ENCODE measurements at places on chromosomes 5 and 9. TPM values are rescaled to one million over a fixed set of nuclear protein-coding genes. Genes with fewer than 3 reads are reported as not detected.

GRCh38 chr9:18874069-18874468 lies 158.9 kb downstream of the SAXO1 start:
- DNase-seq, result no peak

DNA sequence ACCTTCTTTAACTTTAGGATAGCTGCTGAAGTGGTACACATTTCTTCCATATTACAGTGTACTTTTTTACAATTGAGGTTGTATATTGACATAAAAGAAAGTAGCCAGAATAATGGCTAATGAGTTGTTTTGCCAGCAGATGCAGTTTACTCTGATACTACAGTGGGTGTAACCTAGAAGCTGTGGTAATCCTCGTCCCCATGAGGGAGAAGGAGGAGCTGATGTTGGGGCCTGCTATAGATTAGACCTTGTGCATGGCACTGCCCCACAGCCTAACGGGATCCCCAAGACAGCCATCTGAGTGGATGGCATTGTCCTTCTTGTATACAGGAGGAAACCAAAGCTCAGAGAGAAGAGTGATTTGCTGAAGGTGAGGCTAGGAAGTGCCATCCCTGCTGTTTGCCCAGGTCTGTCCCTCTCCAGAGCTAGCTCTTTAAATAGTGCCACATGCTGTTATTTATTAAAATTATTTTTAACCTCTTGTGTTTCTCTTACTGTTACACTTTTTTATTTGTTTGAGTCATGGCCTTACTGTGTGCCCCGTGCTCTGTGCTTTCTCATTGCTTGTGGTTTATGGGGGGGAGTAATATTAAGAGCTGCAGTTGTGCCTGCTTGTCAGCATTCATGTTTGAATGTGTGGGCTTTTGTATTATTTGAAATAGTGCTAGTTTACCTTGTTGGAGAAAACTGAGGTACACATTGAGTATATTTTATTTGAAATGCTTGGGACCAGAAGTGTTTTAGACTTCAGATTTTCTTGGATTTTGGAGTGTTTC lies 65.3 kb downstream of the ICE1 start:
- no peak for DNase-seq

- no peak for DNase-seq
These were observed 35.1 kb downstream of the ADRA1B start for GRCh38 chr5:159951387-159951786.

- no peak for DNase-seq
These were observed 11.6 kb downstream of the ERP44 start for GRCh38 chr9:100087218-100087617.

DNA sequence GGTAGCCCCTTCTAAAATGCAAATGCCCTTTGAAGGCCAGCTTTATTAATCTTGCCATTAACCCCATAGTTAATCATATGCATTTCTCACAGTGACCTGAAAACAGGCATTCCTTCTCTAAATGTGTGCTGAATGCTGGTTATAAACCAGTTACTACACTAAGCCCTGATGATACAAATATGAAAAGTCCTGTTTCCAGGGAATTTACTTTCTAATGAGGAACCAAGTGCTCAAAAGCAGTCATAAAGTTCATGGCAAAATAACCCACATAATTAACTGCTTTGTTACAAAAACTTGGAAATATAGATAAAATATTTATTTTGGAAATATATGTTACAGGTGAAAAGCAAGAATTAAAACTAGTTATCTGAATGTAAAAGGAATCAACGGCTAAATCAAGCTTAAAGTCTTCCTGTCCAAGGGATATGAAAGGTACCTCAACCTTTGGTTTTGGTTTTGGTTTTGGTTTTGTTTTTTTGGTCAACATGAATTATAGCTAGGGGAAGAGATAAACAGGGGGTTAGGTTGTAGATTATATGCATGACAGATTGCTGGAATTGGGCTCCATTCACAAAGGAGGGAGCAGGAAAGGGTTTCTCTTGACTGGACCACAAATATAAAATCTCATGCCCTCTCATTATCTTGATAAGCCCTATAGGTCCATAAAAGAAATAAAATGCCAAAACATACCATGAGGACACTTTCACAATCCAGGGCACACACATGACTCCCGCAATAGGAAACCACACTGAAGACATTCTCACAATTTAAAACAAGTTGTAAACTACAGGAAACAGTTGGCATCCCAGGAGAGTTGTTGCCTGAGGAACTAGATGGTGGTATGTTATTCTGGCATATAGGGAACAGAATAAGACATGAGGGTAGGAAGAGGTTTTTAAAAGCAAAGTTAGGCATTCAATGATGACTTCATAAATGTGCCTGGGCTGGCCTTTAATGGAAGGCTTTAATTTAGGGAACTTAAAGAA lies 46.7 kb upstream of the MACIR start:
- DNase-seq, result no peak

DNA sequence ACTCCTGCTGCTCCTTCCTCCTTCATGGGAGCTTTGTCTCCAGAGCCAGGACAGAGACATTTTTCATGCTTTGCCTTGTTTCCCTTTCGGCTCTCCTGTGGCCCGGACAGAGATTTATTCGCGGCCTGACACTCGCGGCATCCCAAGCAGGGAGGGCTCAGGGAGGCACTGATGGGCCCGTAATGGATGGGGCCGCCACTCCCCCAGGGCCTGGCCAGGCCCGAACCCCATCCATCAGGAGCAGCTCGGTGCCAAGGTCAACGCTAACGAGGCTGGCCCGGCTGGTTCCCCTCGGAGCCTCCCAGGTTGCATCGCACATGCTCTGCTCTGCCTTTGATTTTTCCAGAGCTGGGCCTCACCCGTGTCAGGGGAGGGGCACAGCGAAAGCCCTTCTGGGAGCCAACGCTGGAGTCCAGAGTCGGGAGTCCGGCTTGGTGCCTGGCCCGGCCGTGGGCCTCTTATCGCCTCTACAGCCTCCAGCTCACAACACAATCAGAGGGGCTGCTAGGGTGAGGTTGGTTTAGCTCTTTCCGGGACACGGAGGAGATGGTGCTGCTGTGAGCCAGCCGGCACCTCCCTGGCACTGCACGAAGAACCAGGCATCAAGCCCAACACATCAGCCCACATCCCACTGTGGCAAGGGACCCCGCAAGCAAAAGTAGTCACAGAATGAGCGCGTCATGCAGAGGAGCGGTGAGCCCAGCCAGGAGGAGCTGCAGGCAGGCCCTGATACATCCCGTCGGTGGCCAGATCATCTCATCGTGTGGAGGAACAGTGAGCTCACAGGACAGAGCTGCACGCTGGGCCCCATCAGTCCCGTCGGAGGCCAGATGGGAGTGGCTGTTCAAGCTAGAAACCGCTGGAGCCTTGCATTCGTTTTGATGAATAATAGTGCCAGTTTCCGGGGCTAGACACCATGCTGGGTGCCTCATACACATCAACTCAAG lies 72.2 kb upstream of the BARHL1 start:
- DNase-seq, result no peak

GRCh38 chr9:35741740-35742139 lies 7.3 kb downstream of the GBA2 start:
- DNase-seq, result no peak

GRCh38 chr9:134377976-134378375 lies 51.7 kb downstream of the RXRA start:
- peak; percentile 79 for DNase-seq

DNA sequence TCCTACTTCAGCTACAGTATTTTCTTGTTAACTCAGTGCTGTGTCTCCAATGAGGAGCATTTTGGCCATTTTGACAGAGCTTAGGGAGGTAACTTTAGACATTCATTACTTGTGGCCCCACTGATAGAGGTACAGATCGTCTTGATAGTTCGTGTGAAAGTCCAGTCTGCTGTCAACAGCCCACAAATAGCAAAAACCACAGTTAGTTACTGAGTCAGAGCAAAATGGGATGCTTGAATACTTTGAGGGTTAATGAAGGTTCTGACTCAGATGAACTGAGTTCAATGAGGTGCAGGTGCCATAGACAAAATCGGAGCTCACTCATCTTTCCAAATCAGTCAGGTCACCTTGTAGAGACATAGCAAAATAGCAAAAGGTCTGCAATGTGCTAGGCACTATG lies 163.1 kb upstream of the TLE4 start:
- DNase-seq, result no peak

- DNase-seq, result no peak
These were observed at the start of gene PCDHAC2 for GRCh38 chr5:140966293-140967225. TSS of gene PCDHAC2 (plus strand) at chr5:140966476. CDS start at chr5:140966767, 291 bp downstream.

DNA sequence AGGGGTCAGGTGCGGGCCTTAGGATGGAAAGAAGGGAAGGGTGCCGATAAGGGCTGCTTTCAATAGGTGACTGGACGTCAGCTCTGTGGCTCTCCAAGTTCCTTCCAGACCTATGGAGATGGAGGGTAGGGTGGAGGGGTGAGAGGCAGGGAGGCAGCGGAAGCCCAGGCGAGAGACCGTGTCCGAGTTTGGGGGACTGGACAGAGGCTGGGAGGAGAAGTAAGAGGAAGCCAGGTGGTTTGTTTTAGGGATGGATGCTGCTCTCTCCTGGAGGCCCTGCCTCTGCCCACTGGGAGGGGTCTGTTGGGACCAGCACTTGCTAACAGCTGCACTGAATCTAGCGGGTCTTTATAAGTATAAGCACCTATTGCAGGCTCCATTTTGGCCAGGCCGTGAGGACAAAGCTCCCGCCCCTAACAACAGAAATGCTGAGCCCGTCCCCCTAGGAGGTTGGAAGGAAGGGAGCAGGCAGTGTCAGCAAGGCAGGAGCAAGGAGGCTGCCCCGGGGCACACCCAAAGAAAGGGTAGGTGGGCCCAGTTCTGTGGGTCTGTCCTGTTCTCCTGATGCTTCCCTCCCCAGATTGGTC lies 167.5 kb downstream of the DAB2IP start:
- no peak for DNase-seq

GRCh38 chr5:175895686-175896102 lies 24.3 kb downstream of the CPLX2 start:
- DNase-seq, result no peak

Gene KCNT1
- not detected for total RNA-seq

Gene CTNND2
- total RNA-seq, result 6.0 TPM

Gene ELAVL2
- 0.59 TPM for total RNA-seq

Gene BSPRY
- 1.1 TPM for total RNA-seq

Gene PTGES
- 21.8 TPM for total RNA-seq

Gene NUP188
- total RNA-seq, result 32.3 TPM

Measured in breast epithelium (tissue), 4 donors.